ENCODE measurements at places on chromosomes 7 and 10.
A peak's percentile ranks its signal among the peaks of the same experiment; 100 is the strongest.

GRCh38 chr10:119796039-119796438 lies 70.2 kb downstream of the INPP5F start:
- DNase-seq: no peak

DNA sequence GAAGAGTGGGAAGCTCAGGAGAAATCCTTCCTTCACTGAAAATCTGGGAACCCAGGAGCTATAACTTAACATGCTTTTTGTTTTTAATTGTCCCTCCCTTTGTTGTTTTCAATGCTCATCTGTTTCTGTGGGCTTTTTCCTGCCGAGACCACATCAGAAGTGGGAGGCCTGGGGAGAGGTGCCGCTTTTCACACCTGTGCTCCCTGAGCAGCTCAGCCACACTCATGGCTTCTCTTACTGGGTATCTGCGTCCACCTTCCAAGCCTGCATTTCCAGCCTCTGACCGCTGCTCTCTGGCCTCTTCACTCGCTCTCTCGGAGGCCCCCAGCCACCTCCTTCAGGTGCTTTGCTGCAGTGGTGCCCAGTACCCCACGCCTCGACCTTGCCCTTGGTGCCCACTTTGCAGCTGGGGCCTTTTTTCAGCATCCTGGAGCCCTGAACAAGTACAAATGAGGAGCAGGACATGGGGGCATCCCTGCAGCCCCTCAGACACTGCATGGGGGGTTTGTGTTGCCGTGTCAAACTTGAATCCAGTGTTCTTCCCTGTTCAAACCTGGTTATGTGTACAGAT lies 9.9 kb downstream of the C7orf57 start:
- no peak for DNase-seq

- DNase-seq: no peak
These were observed 7.8 kb upstream of the BAMBI start for GRCh38 chr10:28669227-28670173.

DNA sequence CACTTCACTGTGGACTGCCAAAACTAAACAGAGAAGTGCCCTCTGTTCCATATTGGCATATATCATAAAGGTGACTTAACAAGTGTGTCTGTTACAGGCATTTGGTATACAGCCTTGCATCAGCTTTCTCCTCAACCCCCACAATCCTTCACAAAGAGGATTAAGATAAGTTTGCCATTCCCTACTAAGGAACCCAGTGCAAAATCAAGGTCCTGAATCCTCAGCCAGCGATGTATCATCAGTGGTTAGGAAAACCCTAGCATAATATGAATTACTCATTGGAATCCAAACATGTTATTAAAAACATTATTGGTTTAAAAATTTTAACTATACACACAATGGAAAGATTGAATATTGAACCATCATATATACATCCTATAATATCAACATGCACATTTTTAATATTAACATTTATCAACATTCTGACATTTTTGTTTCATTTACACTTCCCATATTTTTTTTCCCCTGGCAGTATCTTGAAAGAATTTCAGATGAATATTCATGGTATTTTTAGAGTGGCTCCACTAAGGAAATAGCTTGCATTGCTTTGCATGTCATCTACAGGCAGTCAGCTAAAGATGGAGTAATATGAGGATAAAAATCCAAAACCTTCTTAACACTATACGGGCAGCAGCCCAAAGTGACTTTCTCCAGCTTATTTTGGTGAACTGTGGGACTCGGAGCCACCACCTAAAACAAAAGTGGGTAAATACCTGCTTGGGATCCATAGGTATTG lies 215.6 kb upstream of the CHRM2 start:
- no peak for DNase-seq

DNA sequence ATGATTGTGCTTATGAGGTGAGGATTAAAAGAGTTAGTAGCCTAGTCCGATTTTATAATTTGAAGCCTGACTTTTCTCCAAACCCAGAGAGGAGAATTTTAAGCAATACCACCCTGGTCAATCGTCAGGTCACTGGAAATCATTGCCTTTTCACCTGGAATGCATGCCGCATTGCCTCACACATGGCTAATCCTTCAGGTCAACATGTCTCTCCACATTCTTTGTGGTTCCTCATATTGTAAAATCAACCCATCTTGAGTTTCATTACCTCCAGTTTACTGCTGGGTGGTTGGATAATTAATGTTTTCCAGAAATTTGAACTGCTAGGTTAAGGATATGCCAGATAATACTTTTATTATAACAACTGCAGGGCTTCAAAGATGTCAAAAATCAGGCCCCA lies 55.6 kb upstream of the SEMA3E start:
- DNase-seq: no peak

GRCh38 chr7:128192497-128193142 lies 48.5 kb upstream of the LEP start:
- DNase-seq: no peak

DNA sequence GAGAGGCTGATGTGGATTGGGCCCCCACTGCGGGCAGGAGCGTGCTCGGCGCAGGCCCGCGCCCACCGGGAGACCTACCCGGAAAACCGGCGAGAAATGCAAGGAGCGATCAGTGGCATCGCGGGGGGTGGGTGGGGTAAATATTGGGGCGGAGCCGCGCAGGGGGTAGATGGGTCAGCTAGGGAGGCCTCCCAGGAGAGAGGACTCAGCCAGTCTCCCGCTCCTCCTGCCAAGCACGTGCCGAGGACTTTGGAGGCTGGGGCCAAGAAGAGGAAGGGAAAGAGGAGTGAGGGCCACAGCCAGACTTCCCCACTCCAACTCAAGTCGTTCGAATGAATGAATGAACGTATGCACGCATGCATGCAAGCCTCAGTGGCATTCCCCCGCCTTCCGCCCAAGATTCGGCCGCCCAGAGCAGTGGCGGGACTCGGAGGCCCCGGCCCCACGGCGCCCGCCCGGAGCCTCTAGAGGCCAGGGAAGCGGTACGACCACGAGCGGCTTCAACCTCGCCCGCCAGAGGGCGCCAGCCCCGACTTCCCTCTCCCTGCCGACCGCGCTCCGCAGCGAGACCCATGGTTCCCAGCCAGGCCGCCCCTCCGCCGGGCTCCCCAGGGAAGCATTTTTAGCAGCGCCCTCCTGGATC lies 3.6 kb downstream of the NPM3 start:
- peak; percentile 92 for DNase-seq

Measured in stimulated activated CD4-positive, alpha-beta T cell treated with anti-CD3 and anti-CD28 coated beads, Interleukin-15, amount 100 ng/mL, for 24 hours (primary cell).